ENCODE measurements at places on chromosomes 13 and 19.
A peak's percentile ranks its signal among the peaks of the same experiment; 100 is the strongest.

- DNase-seq: no peak
These were observed 8.3 kb downstream of the ZNF554 start for GRCh38 chr19:2827840-2828489.

- DNase-seq: no peak
These were observed 30.9 kb downstream of the RNASEH2B start for GRCh38 chr13:50940509-50940908.

DNA sequence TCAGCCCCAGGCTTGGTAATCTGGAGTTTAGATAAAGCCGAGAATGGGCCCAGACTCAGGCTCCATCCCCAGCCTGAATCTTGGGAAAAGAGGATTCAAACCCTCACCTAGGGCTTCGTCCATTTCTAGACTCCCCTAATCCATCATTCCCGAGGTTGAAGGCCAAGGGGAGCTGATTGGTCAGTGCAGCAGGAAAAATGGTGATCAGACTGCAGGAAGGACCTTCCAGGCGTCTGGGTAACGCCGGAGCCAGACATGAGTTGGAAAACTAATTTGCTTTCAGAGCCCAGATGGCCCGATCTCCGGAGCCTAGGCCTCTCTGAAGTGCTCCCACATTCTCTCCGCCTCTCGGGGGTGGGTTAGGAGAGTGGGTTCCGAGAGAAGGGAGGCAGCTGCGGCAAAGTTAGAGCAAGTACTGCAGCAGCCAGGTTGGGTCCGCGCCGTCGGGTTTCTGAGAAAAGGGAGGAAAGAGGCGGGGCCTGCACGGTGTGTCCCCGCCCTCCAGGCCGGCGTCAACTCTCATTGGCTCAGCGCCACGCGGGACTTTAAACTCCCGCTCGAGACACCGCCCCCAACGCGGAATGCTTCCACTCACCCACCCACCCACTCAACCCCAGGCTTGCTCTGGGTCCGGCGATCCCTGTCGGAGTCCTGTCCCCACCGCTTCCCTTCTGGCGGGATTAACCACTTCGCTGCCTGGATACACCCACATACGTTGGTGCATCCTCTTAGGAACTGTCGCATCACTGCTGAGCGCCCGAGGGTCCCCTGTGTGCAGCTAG, 788 bp upstream of the RTBDN start:
- no peak for DNase-seq

DNA sequence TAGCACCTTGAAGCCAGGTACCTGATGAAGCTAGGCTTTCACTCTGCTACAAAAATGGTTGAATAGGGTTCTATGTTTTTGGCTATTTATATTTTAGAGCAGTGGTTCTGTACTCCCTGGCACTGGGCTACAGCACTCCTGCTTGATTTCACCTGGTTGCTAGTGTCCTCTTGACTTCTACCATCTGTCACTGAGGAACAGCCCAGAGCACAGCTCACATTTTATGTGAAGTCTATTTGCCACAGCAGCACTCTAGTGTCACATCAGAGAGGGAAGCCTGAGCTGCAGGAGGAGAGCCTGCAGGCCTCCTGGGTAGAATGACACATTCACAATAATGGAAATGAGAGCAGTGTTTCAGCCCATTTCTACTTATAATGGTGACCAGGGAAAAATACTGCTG, 184.2 kb downstream of the ZNF486 start:
- no peak for DNase-seq

DNA sequence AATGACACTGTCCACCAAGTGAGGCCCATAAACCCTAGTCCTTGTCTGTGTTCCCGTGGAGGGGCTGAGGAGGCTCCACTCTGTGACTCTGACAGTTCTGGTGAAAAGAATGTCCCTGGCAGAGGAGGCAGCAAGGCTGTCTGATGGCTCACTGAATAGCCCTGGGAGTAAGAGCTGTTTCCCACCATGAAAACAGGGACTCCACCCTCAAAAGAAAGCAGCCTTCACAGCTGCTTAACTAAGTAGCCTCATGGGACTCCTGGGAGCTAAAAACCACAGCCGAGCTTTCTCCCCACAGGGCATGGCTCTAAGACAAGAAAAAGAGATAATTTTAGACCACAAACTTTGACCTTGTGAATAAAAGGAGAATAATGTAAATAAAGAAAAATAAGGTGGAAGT, 135.1 kb upstream of the FRY start:
- DNase-seq: no peak

DNA sequence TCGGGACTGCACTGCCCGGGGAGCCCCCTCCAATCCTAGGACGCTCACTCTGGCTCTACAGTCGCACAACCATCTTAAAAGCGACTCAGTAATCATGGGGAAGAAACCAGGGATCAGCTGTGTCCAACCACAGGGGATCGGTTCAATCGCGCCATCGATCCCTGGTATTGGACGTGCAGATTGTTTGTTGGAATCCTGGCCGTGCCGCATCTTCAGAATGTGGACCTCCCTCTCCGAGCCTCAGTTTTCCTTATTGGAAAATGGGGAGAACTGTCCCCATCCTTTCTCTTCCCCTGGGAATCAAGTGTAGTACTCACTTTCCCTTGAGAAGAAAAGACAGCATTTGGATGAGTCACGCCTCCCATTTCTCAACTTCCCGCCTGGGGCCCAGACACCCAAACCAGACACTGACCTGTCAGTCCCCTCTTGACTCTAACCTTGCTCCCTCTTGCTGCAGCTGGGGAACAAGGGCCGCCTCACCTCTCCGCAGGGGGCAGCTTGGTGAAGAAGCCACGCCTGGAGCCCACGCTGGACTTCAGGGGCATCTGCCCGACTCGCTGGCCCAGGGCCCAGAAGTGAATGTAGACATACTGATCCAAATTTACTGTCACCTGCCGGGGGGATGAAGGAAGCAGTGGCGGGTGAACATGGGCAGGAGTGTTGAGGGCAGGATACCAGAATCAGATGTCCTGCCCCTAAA, 17.6 kb downstream of the EMP3 start:
- DNase-seq: no peak

DNA sequence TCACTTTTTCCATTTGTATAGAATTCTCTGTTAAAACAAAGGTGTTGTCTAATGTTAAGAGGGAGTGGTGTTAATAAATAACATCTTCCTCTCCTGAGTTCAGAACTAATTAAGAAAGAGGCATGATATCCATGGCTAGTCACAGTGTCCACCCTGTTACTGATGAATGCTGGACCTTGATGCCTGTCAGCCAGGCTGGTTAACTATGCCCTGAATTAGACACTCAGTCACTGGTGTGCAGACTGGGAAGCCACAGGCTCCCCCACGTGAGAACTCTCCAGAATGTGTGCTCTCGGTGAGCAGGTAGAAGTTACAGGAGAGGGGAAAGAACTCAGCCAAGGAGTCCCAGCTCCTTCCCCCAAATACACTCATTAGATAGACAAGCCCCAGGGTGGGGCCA, 56.1 kb upstream of the RNF113B start:
- no peak for DNase-seq

DNA sequence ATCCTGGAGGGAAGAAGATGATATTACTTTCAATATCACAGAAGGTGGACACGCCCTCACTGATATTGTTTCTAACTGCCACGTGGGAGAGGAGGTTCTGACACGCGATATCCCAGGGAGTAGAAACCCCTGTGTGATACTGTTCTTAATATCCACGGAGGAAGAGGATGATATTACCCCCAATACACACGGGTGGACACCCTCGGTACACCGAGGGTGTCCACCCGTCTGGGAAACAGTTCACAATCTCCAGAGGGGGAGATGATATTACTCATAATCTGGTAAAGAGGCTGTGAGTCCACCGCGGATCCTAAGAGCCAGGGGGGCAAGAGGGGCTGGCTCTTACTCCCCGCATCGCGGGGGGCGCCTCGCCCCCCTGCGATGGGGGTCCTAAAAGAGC, 29.7 kb upstream of the RGCC start:
- no peak for DNase-seq

GRCh38 chr13:113996081-113996911, 22.4 kb upstream of the C13orf46 start:
- DNase-seq: no peak

DNA sequence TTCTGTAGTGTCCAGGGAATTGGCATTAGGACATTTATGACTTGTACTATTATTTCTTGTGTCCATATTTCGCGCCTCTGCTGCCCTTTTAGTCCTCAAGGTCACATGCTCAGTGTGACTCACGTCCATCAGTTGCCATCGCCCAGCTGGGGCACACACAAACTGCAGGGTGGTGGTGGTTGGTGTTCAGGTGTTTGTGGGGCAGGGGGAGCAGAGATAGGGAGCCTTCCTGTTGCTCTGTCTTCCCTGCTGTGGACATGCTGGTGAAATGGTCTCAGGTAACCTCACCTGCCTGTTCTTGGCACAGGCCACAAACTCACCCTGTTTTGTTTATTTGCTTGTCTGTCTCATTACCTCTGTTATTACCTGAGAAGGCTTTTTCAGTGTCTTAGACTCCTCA, 22.4 kb downstream of the PRR12 start:
- no peak for DNase-seq

GRCh38 chr13:19153782-19154450, 27.7 kb downstream of the TUBA3C start:
- no peak for DNase-seq

DNA sequence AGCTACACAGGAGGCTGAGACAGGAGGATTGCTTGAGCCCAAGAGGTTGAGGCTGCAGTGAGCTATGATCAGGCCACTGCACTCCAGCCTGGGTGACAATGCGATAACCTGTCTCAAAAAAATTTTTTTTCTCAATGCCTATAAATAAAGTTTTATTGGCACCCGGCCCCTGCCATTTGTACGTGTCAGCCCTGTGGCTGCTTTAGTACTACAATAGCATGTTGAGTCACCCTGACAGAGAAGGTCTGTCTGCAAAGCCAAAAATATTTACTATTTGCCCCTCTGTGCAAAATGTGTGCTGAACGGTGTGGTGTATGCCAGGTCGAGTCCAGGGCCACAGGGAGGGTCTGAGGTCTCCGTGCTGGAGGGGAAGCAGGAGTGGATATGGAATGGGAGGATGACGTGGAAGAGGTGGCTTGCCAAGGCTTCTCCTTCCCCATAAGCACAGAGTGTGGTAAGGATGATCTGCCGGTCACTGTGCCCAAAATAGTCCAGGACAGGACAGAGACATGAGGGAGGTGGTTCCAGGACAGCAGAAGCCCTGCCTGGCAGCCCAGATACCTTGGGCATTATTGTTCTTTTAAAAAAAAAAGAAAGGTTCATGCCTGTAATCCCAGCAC, 10.0 kb downstream of the NMRK2 start:
- DNase-seq: no peak

- no peak for DNase-seq
These were observed 76.9 kb downstream of the SIPA1L3 start for GRCh38 chr19:37983916-37984315.

GRCh38 chr13:34300559-34300958, 482.6 kb downstream of the RFC3 start:
- no peak for DNase-seq

GRCh38 chr13:26340807-26341206, 86.9 kb downstream of the CDK8 start:
- DNase-seq: no peak

DNA sequence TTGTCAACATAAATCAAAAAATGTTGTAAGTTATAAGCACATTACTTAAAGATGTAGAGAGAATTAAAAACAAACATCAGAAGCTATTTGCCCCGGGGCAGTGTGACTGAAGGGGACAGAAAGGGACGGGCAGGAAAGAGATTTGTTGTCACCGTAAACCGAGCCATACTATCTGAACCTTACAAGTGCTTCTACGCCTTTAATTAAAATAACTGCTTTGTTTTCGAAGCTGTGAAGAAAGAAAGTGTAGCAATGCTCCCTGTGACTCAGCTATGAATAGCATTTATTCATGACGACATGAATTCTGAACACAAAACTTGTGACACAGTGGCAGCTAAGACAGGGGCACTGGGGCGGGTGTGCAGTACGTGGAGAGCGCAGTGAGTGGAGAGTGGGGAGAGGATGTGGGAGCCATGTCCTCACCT, 30.0 kb downstream of the ZNF787 start:
- DNase-seq: no peak

- DNase-seq: no peak
These were observed 9.5 kb downstream of the PIAS4 start for GRCh38 chr19:4016903-4017638.

GRCh38 chr19:29714953-29715700, at the start of gene C19orf12:
Gene C19orf12, minus strand, starts transcription at chr19:29715261. Its CDS starts 6,848 bp downstream, at chr19:29708413.
- DNase-seq: peak; percentile 62

Measured in thymus (tissue), 14 donors.